ENCODE measurements at places on chromosomes 2 and 18.
A peak's percentile ranks its signal among the peaks of the same experiment; 100 is the strongest.

GRCh38 chr2:121650315-121650930 is 1.2 kb upstream of the CLASP1 start:
- no peak for DNase-seq

DNA sequence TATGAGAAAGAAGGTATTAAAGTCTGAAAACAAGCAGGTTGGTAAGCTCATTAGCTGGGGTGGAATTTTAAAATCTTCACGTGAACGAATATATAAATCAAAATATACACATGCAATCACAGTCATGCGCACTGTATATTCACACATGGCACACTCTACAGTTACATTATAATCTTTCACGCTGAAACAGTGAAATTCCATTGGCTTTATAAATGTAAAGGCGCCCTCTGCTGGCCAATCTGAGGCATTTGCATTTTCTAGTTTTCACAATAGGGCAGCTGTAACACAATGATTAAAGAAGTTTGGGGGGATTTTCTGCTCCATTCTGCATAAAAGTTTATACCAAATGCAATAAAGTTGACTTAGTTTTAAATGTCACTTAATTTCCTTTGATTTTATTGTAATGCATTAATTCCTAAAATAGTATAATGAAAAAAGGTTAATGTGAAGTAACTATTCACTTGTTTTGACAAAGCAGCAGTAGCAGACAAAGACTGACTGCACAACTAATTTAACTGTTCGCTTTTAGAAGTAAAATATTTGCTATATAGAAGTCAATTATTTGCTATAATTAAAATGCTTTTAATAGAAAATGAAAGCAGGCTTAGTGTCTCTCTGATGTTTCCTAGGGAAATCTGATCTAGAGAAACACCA is 17.2 kb downstream of the IFIH1 start:
- peak; percentile 32 for DNase-seq

DNA sequence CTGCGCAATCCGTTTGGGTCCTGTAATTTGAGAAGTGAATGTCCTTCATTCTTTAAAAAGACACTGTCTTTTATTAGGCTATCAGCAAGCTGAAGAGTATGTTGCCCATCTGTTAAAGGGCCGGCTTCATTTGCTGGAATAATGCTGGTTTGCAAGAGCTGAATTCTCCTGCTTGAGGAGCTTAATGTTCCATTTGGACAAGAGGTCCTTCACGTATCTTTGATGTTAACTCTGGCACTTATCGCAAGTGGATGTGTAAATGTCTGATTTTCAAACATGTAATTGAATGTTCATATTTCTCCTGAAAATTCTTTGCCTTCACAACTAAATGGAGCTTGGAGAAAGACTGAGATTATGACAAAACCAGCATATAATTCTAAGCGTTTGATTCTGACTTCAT is 280.8 kb upstream of the NRP2 start:
- no peak for DNase-seq

DNA sequence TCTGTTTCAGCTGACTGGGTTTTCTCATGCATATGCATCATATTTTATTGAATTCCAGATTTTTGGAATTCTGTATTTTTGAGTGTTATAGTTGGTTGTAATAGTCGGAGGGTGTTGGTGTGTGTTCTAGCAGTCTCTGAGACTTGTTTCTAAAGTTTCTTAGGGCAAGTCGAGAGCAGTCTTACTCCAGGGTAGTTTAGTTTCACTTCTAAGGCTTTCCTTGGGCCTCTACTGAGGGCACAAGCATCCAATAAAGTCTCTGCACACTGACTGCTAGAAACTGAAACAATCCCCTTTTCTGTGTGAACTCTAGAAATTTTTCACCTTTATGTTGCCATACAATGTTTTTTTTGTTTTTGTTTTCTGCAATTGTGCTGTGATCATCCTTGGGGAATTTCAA is 663.7 kb upstream of the LRATD1 start:
- no peak for DNase-seq

DNA sequence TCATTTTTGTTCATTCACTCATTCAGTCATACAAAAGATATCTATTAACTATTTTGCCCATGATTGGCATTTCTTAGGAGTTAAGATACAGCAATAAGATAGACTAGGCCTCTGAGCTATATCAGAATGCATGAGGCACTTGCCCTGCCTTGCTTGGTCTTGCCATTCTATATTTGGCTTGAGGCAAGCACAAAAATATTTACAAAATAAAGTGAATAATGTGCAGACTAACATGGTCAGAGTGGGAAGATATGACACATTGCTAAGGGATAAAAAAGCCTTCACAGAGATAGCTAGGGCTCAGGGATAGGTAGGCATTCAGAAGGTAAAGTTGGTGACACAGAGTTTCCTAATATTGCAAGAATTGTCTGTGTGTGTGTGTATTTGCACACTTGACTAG is 75.0 kb upstream of the MMADHC start:
- no peak for DNase-seq

DNA sequence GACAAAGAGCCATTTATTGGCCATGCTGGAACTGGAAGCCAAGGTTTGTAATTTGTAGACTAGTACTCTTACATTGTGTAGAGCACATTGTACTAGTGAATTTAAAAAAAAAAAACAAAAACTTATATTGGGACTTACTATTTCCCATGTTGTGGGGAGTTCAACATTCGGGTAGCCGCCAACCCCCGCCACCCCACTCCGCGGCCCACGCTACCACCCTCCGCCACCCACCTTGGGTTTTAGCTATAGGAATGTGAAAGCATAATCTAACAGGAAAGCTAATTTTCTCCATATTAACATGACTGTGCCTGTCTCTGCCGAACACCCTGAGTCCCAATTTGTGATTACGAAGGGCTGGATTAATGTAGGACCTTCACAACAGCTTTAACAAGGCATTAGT is 275.8 kb downstream of the FIGN start:
- DNase-seq: no peak

DNA sequence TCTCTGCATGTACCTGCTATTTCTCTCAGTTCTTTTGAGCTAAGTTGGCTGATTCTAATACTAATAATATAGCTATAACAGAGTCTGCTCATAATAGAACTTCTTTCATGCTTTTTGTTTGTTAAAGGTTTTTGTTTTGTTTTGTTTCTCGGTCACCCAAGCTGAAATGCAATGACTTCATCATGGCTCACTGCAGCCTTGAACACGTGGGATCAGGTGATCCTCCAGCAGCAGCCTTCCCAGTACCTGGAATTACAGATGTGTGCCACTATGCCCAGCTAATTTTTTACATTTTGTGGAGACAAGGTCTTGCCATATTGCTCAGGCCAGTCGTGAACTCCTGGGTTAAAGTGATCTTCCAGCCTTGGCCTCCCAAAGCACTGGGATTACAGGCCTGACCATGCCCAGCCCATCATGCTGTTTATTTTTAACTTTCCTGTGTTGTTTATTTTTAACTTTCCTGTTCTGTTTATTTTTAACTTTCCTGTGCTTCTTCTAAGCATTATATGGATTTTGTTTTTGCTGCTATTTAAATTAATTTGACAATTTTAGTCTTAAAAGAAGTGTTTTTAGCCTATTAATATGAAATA is 763.8 kb upstream of the CDH7 start:
- no peak for DNase-seq

GRCh38 chr2:191299010-191299409 is 53.8 kb downstream of the MYO1B start:
- DNase-seq: no peak

GRCh38 chr18:57915248-57915647 is 112.1 kb upstream of the ATP8B1 start:
- DNase-seq: no peak

GRCh38 chr18:9989481-9989880 is 75.7 kb downstream of the VAPA start:
- DNase-seq: no peak

- DNase-seq: no peak
Observed at GRCh38 chr18:31719363-31720006, 35.1 kb upstream of the B4GALT6 start.

DNA sequence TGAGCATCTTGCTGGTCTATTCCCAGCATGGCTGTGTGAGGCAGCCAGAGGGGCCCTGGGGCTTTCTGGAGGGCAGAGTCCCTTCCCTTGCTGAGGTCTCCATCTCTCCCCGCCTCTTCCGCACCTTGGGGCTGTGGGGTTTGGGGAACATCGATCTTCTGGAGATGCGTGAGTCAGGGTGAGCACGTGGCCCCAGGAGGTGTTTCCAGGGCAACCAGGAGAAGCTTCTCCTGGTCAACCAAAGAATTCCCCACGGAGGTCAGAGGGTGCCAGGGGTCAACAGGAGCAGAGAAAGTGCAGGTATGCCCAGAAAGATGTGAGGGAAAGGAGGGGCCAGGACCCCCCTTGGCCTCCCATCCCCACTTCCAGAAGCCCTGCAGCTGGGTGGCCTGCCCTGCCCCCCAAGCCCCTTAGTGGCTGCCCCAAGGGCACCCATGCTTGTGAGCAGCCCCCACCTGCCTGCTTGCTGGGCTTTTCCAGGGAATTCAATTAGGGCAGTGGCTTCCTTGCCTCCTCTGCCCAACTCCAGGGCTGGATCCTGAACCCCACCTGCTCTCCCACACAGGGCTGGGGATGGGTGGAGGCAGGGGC is 2.8 kb upstream of the PROM2 start:
- DNase-seq: no peak

GRCh38 chr2:15122915-15123314 is 438.2 kb downstream of the NBAS start:
- DNase-seq: no peak

DNA sequence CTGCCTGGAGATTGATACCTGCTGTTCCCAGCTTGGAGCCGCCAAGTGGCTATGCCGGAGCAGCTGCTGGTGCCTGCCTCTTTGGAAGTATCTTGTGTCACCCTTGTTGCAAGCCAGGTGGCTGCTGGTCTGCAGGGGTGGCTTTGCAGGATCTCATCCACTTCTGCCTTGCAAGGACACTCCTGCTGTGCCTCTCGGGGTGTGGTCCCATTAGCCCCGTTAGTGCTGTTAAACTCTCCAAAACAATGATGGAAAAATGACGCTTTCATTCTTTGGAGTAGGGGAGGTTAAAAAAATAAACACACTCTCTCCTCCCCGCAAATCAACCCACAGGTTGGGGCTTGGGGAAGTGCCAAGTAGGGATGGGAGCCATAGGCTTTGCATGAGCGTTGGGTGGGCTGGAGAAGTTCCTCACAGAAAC is 352.8 kb downstream of the RNF144A start:
- no peak for DNase-seq

GRCh38 chr2:121520641-121520994 is 10.1 kb upstream of the RNU4ATAC start:
- no peak for DNase-seq

GRCh38 chr18:37724206-37724605 is 158.6 kb upstream of the CELF4 start:
- DNase-seq: no peak

GRCh38 chr2:127737892-127738291 is 36.6 kb downstream of the SFT2D3 start:
- DNase-seq: no peak

DNA sequence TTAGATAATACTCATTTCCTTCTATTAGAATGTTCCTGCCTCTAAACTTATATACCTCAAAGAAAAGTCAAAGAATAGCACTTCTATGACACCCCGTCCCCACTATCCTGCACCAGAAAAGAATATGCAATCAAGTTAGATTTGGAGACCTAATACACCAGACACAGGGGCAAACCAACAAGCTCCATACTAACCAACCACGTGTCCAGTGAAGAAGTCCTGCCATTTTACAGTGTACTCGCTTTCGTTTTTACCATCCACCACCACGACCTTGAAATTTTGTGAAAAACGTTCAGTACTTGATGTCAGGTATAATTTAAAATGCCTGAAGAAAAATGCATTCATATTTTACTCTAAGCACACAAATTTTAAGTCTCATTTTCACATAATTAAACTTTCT is 19.1 kb downstream of the ADAM17 start:
- DNase-seq: no peak

Data from activated CD4-positive, alpha-beta T cell treated with anti-CD3 and anti-CD28 coated beads for 24 hours (primary cell).